NCI-H187 treated with DMSO at 0.1 percent for 48 hours (cell line): ENCODE measurements at places on chromosomes 6 and 20.

DNA sequence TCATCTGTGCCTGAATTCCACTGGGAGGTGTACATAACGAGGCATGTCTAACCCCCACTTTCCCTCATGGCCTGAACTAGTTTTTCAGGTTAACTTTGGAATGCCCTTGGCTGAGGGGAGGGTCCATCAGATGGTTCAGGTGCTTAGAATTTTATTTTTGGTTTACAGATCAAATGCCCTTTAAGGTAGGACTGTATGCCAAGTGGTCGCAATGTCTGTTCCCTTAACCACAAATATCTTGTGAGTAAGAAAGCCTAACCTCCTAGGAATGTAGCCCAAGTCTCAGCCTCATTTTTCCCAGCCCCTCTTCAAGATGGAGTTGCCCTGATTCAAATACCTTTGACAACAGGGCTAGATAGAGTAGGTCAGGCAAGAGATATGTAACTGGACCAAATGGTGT lies 78.4 kb downstream of the RNASET2 start:
- DNase-seq: no peak

- DNase-seq: no peak
Measured at GRCh38 chr6:34589691-34590090, 33.6 kb upstream of the SPDEF start.

- DNase-seq: no peak
Measured at GRCh38 chr6:138805016-138805765, 9.3 kb downstream of the ECT2L start.

- no peak for DNase-seq
Measured at GRCh38 chr20:59253779-59254319, 46.6 kb upstream of the EDN3 start.

GRCh38 chr20:44834693-44835092 lies 24.3 kb upstream of the RIMS4 start:
- no peak for DNase-seq

- DNase-seq: no peak
Measured at GRCh38 chr6:89525786-89526562, 93.0 kb downstream of the ANKRD6 start.
